ENCODE measurements at places on chromosomes 7 and 10. TPM values are rescaled to one million over a fixed set of nuclear protein-coding genes. Genes with fewer than 3 reads are reported as not detected.

- DNase-seq, result no peak
These were observed 28.9 kb upstream of the TRIM8 start for GRCh38 chr10:102615361-102615760.

DNA sequence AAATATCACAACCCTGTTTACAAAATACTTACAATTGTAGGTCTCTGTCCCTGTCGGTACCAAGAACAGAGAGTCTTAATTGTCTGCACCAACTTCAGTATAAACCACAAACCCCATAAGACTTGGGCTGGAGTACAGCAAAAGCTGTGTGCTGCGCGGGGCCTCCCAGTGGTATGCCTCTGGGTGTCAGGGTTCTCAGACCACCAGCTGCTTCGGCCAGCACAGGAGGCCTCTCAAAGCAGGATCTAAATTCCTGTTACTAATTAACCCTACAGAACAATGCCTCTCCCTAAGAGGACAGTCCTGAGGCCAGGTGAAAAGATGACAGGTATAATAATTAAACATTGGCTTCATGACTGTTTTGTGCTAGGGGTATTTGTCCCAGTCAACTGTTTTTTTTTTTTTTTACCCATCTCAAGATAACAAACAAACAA, 957 bp upstream of the SVIL start:
- no peak for DNase-seq

- DNase-seq, result no peak
These were observed 10.3 kb downstream of the OR2A14 start for GRCh38 chr7:144133307-144133706.

DNA sequence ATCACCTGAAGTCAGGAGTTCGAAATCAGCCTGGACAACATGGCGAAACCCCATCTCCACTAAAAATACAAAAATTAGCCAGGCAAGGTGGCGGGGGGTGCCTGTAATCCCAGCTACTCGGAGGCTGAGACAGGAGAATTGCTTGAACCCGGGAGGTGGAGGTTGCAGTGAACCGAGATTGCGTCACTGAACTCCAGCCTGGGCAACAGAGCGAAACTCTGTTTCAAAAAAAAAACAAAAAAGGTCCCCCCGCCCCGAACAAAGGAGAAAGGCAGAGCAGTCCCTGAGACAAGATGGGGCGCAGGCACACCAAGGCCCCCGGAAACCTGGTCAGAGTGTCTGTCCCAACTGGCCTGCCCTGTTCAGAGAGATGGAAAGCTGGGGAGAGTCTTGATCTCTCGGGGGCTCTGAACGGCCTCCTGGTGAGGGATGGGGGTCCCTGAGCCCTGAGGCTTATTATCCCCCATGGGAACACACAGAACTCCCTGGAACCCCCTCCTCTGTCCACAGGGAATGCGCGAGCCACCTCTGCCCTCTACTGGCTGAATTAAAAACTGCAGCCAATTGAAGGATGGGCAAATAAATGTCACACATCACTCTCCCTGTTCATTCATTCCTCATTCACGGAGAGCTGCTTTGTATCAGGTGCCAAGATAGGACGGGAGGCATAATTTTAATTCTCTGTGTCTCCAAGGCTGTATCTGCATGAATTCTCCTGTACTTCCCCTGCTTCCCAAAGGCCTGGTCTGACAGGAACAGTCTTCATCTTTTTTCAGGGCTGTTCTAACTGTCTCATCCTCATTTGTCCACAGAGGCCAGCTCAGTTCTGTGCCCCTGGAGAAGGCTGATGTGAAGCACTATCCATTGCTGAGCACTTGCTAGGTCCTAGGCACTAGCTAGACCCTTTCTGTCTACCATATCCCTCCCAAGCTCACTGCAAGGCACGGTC, 28.9 kb downstream of the MAT1A start:
- no peak for DNase-seq

GRCh38 chr10:76915316-76915715, 722.3 kb downstream of the KCNMA1 start:
- DNase-seq, result no peak

DNA sequence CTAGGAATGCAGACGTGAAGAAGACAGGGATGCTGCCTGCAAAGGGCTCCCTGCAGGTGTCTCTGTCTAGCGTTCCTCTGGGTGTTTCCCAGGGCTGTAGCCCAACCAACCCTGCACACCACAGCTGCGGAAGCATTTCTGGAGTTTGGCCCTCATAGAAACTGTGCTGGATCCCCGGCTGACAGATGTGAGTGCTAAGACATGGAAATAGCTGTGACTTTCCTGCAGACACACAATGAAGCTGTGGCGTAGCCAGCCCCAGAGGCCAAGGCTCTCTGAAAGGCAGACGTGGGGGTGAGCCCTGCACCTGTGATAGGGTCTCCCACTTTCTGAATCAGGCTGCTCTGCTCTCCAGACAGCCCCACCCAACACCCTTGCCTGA, 44.8 kb downstream of the ADCYAP1R1 start:
- no peak for DNase-seq

GRCh38 chr10:130729876-130730275, 581.6 kb downstream of the TCERG1L start:
- DNase-seq, result no peak

DNA sequence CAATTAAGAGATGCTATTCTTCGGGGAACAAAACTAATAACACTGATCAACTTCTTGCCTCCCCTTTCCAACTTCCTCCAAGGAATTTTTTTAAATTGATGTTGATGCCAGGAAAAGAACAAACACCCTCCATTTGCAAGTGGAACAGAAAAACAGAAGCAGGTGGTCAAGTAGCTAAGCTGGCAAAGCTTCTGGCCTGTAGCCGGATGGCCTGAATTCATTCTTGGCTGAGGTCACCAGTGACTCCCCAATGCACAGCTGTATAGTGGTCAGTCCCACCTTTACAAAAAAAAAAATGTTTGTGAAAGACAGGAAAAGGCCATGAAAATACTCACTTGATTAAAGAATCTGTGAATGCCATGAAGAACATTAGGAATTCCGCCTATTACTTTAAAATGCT, 39.1 kb downstream of the DOCK4 start:
- DNase-seq, result no peak

- DNase-seq, result no peak
These were observed 1.6 kb downstream of the CDNF start for GRCh38 chr10:14836208-14836607.

DNA sequence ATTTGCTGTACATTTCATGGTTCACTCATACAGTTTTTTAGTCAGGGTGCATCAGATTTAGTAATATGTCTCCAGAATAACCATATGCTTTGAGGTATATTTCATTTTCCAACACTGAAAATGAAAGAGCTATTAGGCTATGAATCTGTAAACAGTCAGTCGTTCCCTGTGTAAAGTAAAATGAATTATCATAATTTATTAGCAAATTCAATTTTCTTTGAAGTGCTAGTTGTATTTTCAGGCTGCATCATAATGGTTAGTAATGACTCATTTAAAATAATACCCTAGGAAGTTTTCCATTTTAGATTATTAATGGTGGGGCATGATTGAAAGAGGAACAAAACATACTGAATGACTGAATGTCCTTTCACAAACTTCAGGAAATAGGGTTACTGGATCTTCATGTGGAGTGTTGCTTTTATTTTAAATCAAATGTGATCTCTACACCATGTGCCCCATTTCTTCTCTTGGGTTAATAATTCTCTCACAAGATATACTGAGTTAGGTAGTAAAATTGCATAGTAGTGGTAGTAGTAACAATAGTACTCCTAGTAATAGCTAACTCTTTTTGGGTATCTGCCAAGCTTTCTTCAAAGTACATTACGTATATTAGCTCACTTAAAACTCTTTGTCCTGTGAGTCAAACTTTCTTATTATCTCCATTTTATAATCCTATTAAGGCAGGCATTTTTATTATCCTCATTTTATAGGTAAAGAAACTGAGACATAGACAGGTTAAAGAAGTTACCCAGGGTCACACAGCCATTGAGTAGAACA, 476.5 kb downstream of the SUGCT start:
- DNase-seq, result no peak

GRCh38 chr7:479115-479947, 40.3 kb downstream of the PDGFA start:
- no peak for DNase-seq

- no peak for DNase-seq
These were observed 7.4 kb downstream of the ADCYAP1R1 start for GRCh38 chr7:31059551-31059950.

- DNase-seq, result no peak
These were observed 15.8 kb downstream of the ZNF485 start for GRCh38 chr10:43622038-43622437.

GRCh38 chr7:155223503-155223902, 74.2 kb upstream of the INSIG1 start:
- DNase-seq, result no peak

GRCh38 chr10:71773221-71773971, at the start of gene VSIR:
VSIR (minus strand) TSS chr10:71773520; CDS start chr10:71773439, 81 bp downstream.
- DNase-seq, result peak; percentile 76

GRCh38 chr10:16681521-16681920, 135.7 kb downstream of the RSU1 start:
- DNase-seq, result no peak

- no peak for DNase-seq
These were observed 279.6 kb upstream of the PITRM1 start for GRCh38 chr10:3452173-3452626.

- no peak for DNase-seq
These were observed 73.3 kb downstream of the NRCAM start for GRCh38 chr7:108382932-108383331.

DNA sequence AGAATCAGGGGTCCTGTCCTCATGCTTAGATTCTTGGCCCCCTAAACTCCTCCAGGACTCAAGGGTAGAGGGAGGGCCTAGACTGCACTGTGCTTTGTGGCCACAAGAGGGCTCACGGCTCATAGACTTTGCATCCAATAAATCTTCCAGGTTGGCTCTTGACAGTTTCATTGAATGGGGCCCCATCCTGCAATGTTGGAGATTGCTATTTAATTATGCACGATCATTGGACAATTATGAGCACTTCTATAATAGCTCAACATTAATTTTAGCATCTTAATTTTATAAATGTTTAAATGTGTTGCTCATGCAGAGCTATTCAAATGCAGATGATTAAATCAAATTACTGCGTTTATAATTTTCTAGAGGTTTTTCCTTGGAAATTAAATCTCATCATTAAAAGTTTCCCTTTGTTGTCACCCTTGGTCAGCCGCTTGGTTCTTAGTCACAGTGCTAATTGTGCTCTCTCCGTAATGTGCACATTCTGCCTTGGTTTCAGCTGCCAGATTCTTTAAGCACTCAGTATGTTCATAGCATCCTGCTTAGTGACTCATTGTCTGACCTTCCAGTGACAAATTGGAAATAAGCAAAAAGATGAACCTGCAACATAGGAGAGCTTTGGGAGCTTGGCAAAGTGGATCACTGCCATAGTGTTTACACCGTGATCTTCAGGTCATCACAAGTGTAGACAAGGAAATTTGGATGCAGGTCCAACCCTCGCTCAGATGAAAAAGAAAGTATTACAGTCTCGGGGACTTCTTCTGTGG, 33.4 kb upstream of the PLPP4 start:
- DNase-seq, result peak; percentile 28

- no peak for DNase-seq
These were observed 161.3 kb downstream of the SLIT1 start for GRCh38 chr10:97024168-97025073.

DNA sequence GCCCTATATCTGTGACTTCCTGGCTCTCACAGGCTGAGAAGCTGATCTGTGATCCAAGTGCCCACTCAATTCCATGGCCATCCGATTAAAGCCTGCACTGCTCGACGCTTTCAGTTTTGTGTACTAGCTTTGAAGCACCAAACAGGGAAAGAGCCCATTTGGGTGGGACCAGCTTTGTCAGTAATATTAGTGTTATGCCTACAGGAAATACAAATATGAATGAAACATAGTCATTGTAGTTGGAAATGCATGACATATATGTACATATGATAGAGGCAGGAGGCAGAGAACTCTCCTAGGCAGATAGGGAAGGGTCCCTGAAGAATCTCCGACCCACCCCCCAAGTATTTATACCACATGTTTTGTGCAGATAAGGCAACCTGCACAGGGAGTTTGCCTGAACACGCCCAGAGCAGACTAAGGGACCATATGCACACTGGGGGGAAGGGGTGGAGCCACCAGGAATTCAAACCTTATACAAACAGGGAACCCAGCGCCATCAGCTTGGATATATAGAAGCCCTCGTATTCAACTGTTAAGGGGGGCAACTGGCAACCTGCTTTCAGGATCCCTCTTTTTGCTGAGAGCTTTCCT, 653.2 kb downstream of the PARD3 start:
- DNase-seq, result no peak

DNA sequence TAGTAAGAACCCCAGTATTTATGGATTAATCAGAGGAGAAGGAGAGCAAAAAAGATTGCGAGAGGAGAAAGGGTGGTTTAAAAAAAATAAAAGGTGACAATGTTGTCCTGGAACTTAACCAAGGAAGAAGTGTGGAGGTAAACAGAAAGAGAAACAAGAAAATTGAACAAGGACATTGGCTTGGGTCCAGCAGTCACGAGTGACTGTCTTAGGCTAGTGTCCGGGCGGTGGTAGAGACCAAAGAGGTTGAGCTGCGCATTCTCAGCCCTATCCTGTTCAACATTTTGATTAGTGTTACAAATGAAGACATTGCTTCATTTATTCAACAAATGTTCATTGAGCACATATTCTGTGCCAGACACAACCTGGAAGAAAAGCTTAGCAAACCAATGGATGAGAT, 329.9 kb downstream of the FGFR2 start:
- no peak for DNase-seq

DNA sequence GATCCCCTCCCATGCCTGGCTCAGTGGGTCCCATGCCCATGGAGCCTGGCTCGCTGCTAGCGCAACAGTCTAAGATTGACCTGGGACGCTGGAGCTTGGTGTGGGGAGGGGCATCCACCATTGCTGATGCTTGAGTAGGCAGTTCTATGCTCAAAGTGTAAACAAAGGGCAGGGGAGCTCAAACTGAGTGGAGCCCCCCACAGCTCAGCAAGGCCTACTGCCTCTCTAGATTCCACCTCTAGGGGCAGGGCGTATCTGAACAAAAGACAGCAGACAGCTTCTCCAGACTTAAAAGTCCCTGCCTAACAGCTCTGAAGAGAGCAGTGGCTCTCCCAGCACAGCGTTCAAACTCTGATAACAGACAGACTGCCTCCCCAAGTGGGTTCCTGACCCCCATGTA, 31.2 kb upstream of the FFAR4 start:
- no peak for DNase-seq

Gene ERCC6
- polyA plus RNA-seq, result 19.8 TPM

Gene EMX2
- 177 TPM for polyA plus RNA-seq

Gene HELLS
- polyA plus RNA-seq, result 63.7 TPM

Gene CD36
- polyA plus RNA-seq, result 32.9 TPM

Gene PNPLA8
- polyA plus RNA-seq, result 39.7 TPM

Gene MUC12
- polyA plus RNA-seq, result 0.02 TPM

Gene ZP3
- polyA plus RNA-seq, result 3.3 TPM

Gene GNGT1
- polyA plus RNA-seq, result not detected

Gene PDE6C
- polyA plus RNA-seq, result 2.2 TPM

Gene FBXW4
- polyA plus RNA-seq, result 55.1 TPM

Gene WNT8B
- polyA plus RNA-seq, result 0.85 TPM

Gene LCOR
- polyA plus RNA-seq, result 35.7 TPM

Gene PRF1
- polyA plus RNA-seq, result 0.20 TPM

Gene GHRHR
- 0.33 TPM for polyA plus RNA-seq

Gene ZNF503
- 45.2 TPM for polyA plus RNA-seq

Gene HACD1
- 16.5 TPM for polyA plus RNA-seq
